Naive thymus-derived CD4-positive, alpha-beta T cell (primary cell): ENCODE measurements at places on chromosomes 1 and 21. TPM values are rescaled to one million over a fixed set of nuclear protein-coding genes. Genes with fewer than 3 reads are reported as not detected.

The AUNIP gene
- 0.83 TPM for total RNA-seq

The NUDC gene
- 40.5 TPM for total RNA-seq

The HCRTR1 gene
- total RNA-seq = not detected

The S100A5 gene
- total RNA-seq = 0.78 TPM

The EPHA8 gene
- not detected in 2 replicates for total RNA-seq

The FCRLB gene
- 1.5 TPM for total RNA-seq

The CCDC185 gene
- total RNA-seq = not detected

The PPP1R12B gene
- total RNA-seq = 26.8 TPM
